ENCODE measurements at places on chromosomes 13 and 19. TPM values are rescaled to one million over a fixed set of nuclear protein-coding genes. Genes with fewer than 3 reads are reported as not detected.

GRCh38 chr19:5292453-5292821 is 48.2 kb downstream of the PTPRS start:
- DNase-seq: no peak

DNA sequence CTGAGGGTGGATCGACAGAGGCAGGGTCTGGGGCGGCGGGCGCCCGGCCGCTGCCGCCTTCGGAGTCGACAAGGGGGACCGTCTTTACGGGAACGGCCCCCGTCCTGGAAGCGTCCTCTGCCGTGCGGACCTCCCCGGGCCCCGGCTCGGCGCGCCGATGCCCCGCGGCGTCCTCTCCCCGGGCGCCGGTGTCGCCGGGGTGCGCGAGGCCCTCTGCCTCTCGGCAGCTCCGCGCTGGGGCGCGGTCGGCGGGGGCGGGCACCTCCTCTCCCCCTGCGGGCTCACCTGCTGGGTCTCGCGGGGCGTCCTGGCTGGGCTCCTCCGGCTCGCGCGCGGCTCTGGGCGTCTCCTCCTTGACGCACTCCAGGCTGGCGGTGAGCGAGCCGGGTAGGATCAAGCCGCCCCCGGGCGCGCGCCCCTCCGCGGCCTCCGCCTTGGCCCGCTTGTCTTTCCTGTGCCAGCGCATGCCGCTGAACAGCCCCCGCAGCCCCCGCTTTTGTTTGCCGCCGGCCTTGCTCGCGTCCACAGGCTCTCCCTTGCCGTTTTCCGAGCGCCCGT is 1.5 kb downstream of the AMER2 start:
- DNase-seq: no peak

DNA sequence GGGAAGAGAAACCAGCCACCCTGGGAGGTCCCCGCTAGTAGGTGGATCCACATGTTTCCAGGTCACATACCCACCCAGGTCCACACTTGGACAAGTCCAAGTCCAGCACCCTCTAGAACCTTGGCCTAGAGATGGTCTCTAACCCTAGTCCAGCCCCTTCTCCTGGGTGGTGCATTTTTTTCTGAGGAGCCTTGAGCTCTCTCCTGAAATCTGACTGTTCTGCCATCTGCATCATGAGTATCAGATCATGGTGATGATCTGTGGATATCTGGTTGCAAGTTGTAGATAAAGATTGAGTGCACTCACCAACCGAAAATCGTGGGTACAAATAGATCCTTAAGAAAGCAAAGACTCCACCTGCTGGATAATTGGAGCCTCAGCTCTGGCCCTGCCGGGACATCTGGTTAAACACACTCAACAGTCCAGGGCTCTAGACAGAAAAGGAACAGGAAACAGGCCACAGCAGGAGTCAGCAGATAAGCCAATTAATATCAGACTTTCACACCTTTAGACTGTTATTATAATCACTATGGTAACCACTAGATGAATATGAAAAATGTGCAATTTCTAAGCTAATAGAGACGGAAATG is 41.1 kb downstream of the GPR12 start:
- no peak for DNase-seq

GRCh38 chr19:46862974-46863632 is 2.3 kb downstream of the ARHGAP35 start:
- no peak for DNase-seq

DNA sequence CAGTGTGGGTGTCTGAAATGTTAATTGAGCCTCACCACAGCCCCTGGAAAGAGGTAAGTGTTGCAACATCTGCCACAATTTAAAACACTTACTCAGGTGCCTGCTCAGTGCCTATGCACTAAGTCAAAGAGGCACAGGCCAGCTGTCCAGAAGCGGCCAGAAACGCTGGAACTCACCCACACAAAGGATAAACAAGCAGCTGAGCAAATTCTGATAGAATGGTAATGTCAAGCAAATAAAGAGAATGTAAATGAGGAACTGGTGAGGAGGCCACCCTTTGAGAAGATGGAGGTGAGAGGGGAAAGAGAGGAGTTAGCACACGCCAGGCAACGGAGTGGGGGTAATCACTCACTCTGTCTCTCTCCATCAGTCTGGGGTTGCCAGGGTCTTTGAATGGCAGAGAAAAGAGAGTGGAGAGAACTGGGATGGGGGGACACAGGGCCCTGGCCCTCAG is 67.7 kb upstream of the SERP2 start:
- no peak for DNase-seq

DNA sequence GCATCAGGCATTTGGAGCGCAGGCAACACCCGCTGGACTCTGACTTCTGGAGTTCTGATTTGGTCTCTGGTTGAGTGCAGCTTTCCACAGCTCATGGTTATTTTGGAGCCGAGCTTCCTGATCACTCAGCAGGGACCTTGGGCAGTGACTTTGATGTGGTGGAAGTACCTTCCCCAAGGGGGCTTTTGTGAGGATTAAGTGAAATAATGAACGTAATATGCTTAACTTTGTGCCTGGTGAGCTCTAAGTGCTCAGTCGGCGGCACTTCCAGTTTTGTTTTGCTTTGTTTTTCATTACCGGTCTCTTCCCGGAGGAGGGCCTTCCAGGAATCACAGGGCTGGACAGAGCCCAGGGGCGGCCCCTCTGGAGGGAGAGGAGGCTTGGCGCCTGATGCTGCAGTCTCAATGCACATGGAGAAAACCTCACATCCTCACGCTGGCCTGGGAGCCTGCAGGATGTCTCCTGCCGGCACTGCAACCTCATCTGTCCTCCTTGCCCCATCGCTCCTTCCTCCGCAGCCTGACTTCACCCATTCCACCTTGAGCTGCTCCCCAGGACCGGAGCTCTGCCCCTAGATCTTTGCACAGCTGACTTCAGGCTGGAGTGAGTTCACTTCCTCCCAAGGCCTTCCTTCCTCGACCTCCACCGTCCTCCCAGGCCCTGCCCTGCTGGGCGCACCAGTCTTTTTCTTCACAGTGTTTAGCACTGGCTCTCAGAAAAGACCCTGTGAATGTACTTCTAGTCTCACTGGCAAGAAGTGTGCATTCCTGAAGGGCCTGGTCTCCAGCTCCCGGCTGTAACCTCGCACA is 1.5 kb downstream of the PLEKHF1 start:
- DNase-seq: peak; percentile 71

The DACT3 gene
- polyA plus RNA-seq: 49.9 TPM

The ZNF222 gene
- polyA plus RNA-seq: 10.6 TPM

The DNAAF3 gene
- 6.9 TPM for polyA plus RNA-seq

The OSCAR gene
- 0.70 TPM for polyA plus RNA-seq

The IL11 gene
- polyA plus RNA-seq: 0.90 TPM

The RINL gene
- 8.6 TPM for polyA plus RNA-seq

The ZNF541 gene
- 0.09 TPM for polyA plus RNA-seq

The CDADC1 gene
- polyA plus RNA-seq: 15.1 TPM
